Right lung (tissue), 10 donors: ENCODE measurements at places on chromosomes 13 and 19. TPM values are rescaled to one million over a fixed set of nuclear protein-coding genes. Genes with fewer than 3 reads are reported as not detected.

SIAH3 gene
- 0.15 TPM for polyA plus RNA-seq

POSTN gene
- polyA plus RNA-seq = 796 TPM

GATAD2A gene
- 51.1 TPM for polyA plus RNA-seq

ZNF175 gene
- 19.3 TPM for polyA plus RNA-seq

MYH14 gene
- 37.2 TPM for polyA plus RNA-seq

- no peak for DNase-seq
Measured at GRCh38 chr13:110227864-110228643, 78.9 kb downstream of the COL4A1 start.

GRCh38 chr13:23687614-23688013 lies 117.4 kb downstream of the TNFRSF19 start:
- no peak for DNase-seq

DNA sequence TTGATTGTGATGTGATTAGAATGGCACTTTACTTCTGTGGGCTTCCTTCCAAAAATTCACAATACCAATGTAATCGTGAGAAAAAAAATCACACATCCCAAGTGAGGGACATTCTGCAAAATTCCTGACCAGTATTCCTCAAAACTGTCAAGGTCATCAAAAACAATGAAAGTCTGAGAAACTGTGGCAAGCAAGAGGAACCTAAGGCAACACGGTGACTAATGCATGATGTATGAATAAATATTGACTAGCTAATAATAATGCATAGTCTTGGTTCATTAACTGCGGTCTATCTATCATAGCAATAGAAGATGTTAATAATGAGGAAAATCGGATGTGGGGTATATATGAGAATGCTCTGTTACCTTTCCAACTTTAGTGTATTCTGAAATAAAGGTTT lies 159.0 kb downstream of the RFC3 start:
- DNase-seq = no peak

DNA sequence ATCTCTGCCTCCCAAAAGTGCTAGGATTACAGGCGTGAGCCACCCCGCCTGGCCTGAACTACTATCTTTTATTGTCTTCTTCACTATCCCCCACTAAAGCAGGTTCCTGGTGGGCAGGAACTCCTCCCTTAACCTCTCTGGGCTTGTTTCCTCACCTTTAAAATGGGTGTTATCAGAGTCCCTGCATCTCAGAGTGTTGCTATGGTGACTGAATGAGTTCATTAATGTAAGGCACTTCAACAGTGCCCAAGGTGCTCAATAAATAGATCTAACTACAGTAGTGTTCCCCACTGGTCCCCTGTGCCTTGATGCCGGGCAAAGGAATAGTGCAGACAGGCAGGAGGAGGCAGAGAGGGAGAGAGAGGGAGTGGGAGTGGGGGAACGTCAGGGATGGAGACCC lies 20.5 kb downstream of the CCDC97 start:
- no peak for DNase-seq

DNA sequence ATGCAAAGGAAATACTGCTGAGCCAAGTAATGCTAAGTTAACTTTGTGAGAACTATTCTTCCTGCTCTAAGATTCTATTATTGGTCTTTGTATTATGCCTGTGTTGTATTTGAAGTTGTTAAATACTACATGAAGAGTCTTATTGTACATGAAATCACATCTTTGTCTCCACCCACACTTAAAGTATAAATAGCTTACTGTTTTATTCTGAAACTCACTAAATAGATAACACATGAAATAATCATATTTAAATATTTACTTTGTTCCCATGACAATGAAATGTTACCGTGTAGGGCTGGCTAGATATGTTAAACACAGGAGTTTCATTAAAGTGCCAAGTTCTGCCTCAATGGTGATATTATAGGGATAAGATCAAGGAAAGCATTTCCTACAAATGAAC lies 562.1 kb upstream of the ATXN8OS start:
- DNase-seq = no peak

DNA sequence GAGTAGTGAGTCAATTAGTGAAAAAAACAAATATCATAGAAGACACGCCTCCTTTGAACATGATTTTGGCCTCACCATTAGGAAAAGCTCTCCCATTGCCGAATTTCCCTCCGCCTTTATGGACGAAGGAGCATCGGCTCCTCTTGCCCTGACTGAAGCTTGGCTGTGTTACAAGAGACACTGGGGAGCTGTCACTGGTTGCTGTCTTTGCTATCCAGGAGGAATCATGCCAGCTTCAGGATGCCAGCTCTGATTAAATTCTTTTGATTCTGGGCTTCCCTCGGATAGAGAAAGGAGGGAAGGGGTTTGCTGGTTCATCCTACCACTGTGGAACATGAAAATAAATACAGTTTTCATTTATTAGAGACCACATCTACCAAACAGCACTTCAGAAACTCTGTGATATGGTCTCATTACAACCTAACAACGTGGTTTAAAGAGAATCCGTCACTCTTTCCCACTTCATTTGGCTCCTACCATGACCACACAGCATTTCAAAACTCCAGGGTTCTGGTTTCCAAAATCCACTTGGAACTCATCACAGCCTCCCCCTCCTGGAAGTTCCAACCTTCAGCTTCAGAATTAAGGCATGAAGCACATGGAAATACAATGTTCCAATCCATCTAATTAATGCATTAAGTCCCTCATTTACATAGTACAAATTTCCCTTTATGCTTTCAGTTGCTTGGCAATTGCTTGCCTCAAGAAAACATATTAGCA lies 446.0 kb downstream of the EFNB2 start:
- no peak for DNase-seq

DNA sequence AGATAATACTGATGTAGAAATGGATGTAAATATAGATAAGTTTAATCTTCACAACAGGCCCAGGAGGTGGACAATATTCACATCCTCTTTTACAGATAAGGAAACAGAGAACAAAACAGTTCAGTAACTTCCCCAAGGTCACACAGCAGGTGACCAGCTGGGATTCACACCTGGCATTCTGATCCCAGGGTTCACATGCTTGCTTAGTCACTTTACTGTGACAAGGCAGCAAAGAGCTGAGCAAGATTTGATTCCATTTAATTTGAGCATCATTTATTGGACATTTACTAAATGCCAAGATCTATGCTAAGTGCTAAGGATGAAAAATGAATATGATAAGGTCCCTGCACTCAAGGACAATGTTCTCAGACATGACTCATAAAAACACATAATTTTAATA lies 94.1 kb upstream of the STARD13 start:
- DNase-seq = no peak

GRCh38 chr19:34979819-34980640 lies 16.0 kb upstream of the ZNF792 start:
- DNase-seq = no peak

- no peak for DNase-seq
Measured at GRCh38 chr13:113859311-113860050, 4.4 kb downstream of the GAS6 start.

- DNase-seq = peak; percentile 82
Measured at GRCh38 chr19:39413272-39413910, 922 bp downstream of the PLEKHG2 start.

DNA sequence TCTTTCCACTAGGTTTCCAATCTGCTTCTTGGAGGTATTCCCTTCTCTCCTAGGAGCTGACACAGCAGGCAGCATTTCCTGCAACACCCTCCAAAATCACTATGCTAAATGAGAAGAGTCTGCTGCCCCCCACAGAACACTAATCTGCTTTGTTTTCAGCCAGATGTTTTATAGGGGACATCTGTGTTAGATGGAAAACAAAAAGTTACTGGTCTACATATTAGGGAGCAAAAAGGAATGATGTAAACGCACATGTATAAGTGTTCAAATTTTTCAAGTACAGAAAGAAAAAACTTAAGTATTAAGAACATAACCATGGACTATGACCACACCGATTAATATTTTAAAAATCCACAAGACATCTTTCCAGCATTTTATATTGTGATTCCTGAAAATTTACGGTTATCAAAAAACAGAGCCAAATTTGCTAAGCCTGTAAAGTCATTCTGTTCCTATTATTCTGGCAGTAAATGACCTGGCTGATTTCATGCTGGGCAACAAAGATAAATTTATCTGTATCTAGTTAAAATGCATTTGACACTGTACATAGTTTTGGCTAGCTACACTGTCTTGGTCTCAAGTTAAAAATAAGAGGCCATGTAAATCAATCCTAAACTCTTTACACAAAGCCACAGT lies 63.3 kb downstream of the DCLK1 start:
- no peak for DNase-seq

GRCh38 chr19:19847781-19848180 lies 17.9 kb upstream of the ZNF253 start:
- no peak for DNase-seq

DNA sequence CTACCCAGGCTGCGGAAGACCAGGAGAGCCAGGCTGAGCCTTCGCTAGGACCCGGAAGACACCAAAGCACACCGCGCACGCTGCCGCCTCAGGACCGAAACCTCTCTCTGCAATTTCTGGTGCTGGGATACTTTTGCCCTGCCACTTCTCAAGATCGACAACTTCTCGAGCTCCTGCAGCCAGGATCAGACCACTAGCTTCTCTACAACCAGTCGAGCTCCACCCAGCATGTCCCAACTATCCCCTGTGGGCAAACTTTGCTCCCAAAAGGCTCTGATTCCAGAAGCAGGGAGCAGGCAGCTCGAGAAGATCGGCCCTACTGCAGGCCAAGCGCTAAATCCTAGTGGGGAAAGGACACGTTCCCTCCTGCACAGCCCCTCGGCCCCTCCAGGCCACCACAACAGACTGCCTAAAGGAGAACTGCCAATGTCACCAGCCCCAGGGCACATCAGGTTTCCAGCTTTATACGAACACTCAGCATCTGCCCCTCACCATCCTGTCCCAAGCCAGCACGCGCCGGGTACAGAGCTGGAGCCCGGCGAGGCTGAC lies 979 bp downstream of the AKAP8 start:
- DNase-seq = peak; percentile 17

- DNase-seq = peak; percentile 45
Measured at GRCh38 chr13:101127741-101128353, 288.5 kb downstream of the NALCN start.

DNA sequence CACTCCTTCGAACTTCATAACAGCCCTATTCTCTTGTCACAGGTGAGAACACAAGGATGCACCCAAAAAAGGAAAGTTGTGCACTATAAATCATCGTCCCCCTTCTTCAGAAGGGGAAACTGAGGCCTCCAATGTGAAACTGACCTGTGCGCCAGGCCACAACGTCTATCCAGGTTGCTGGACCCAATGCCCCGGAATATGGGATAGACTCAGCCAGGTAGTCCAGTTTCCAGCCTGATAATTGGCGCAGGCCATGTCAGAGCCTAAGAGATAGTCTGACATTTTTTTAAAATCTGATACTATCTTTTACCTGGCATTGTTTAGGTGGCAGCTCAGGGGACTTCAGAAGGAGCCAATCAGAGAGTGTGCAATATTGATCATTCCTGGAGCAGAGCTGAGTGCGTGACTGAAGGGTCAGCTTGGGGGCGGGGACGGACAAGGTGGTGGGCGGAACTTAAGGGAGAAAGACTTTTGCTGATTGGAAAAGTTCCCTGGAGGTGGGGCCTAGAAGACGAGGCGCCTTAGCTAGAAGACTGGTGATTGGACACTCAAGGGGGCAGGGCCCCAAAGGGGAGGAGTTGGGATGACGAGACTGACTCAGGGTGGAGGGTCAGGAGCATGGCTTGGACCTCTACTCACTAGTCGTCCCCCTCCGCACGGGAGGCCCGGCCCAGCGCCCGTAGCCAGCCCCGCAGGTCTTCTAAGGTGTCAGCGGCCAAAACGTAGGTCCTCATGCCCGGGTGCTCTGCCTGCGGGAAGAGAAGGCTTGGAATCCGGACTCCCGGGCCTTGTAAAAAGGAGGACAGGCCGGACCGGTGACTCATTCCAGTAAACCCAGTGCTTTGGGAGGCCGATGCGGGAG lies 8.5 kb downstream of the PLEKHA4 start:
- DNase-seq = no peak

- DNase-seq = peak; percentile 68
Measured at GRCh38 chr13:104571161-104571892, 1505.1 kb upstream of the SLC10A2 start.

DNA sequence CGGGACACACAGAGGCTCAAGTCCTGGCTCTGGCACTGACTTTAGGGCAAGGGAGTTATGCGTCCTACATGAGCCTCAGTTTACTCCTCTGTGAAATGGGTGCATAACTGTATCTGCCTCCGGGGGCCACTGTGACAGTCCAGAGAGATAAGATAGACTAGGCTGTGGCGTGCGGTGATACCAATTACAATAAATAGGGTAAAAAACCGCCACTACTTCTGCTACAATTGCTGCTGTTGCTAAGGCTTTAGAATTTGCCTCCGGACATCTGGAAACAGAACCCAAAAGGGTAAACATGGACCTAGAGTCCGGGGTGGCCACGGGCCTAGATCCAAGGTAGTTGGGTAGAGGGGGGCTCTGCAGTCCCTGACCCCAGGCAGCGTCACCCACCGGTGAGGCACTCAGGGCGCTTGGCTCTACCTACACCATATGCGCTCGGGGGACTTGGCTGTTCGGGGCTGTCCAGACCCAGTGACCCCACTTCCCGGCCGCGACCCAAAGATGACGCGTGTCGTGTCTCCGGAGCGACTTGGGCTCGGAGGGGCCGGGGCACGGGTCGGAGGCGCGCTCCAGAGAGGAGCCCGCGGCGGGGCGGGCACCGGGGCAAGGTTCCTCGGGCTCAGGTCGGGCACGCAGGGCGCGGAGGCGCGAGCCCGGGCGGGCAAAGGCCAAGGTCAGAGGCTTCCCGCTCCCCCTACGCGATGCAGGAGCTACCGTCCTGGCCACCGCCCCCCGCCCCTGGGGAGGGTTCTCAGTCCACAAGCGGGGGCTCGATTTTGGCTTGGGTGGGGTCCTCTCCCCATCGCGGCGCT lies 1.1 kb downstream of the INSR start:
- no peak for DNase-seq

DNA sequence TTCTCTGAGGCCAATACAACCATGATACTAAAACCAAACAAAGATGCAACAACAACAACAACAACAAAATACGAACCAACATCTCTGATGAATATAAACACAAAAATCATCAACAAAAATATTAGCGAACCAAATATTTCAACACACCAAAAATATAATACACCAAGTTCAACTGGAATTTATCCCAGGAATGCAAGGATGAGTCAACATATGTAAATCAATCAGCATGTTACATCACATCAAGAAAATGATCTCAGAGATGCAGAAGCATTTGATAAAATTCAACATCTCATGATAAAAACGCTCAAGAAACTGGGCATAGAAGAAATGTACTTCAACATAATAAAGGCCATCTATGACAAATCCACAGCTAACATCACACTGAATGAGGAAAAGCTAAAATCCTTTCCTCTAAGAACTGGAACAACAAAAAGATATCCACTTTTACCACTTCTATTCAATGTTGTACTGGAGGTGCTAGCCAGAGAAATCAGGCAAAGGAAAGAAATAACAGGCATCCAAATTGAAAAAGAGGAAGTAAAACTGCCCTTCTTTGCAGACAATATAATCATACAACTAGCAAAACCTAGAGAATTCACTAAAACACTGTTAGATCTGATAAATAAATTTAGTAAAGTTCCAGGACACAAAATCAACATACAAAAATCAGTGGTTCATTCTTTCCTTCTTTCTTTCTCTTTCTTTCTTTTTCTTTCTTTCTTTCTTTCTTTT lies 2448.7 kb upstream of the PCDH20 start:
- no peak for DNase-seq

- DNase-seq = no peak
Measured at GRCh38 chr19:18073197-18073596, 13.5 kb downstream of the IL12RB1 start.
